ENCODE measurements at places on chromosomes 6 and 20.

GRCh38 chr20:5145365-5146098, 18.7 kb downstream of the CDS2 start:
- DNase-seq = no peak

- DNase-seq = no peak
Observed at GRCh38 chr20:64069209-64069613, 6.2 kb downstream of the TCEA2 start.

DNA sequence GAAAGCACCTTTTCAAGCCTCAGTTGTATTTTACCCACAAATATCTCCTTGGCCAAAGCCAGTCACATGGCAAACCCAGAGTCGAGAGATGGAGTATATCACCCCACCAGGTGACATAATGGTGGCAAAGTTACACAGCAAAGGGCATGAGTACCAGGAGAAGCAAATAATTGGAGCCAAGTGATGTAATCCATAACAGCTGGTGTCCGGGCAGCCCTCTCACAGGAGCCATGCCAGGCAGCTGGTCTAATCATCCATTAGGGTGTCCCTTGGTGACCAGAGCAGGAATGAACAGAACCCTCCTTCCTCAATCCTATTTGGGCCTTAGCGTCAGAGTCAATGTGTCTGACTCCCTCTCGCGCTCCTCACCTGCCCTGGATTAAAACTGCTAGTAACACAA, 272.1 kb downstream of the LRFN2 start:
- DNase-seq = no peak

DNA sequence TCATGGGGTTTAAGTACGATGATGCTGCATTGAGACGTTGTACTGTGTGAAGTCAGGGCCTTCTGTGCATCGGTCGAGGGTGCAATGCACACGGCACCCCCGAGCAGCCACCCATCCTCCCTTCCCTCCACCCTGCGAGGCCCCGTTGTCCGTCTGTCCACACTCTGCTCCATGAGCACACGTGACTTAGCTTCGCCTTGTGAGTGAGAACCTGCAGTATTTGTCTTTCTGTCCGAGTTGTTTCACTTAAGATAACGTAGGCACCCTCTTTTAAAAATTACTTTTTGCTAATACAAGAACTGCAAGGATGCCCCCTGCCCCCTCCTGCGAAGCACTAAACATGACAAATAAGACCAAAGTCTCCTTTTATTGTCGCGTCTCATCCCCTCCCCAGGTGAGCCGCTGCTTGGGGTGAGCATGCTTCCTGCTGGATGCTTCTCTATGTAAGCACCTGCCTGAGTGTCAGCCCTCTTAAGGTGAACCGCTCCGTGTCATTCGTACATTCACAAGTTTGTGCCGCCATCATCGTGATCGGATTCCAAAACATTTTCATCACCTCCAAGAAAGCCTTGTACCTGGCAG, 3.6 kb upstream of the RBBP8NL start:
- no peak for DNase-seq

- no peak for DNase-seq
Observed at GRCh38 chr6:148650941-148651505, 95.8 kb upstream of the UST start.

Data from amniotic stem cell (primary cell).